ENCODE measurements at places on chromosomes 3 and 15.

DNA sequence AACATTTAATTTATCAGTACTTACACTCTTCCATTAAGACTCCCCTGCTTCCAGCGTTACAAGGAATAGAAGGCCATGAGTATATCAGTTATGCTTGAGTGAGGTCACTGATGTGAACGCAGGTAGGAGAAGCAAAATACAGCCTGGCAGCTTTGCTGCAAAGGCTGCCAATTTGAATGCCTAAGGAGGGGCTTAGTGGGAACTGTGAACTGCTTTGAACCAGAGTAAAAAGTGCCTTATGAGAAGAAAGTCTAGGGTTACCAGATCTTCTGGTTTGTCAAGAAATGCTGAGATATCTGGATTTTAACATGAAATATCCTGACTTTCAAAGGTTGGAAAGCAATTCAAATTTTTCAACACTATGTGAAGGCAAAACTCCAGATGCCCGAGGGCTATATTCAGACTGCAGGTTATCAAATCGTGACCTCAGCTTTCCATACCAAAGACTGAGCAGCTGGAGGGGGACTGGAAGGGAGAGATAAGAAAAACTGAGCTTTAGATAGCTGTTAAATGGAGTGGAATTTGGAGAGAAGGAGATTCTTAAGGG lies 446.3 kb upstream of the NECTIN3 start:
- DNase-seq = no peak

- no peak for DNase-seq
These were observed 59.0 kb upstream of the ACKR4 start for GRCh38 chr3:132538072-132538471.

GRCh38 chr3:30174357-30174756 lies 432.0 kb upstream of the TGFBR2 start:
- DNase-seq = no peak

- DNase-seq = no peak
These were observed 62.6 kb upstream of the SCN10A start for GRCh38 chr3:38878646-38879045.

DNA sequence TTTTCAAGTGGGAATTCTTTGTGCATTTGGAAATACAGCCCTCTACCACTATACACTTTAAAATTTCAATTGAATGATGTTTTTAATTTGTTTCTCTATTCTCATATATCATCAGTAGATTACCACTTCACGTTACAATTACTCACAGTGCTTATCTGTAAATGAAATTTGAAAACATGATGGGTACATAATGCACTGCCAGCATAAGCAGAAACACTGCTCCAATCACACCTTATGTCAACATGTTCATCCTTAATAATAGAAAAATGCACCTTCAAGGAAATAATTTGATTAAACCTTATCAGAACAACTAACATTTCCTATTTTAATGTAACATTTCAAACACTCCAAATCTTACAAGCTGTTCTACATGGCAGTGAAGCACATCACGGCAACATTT lies 718.4 kb downstream of the GBE1 start:
- DNase-seq = no peak

DNA sequence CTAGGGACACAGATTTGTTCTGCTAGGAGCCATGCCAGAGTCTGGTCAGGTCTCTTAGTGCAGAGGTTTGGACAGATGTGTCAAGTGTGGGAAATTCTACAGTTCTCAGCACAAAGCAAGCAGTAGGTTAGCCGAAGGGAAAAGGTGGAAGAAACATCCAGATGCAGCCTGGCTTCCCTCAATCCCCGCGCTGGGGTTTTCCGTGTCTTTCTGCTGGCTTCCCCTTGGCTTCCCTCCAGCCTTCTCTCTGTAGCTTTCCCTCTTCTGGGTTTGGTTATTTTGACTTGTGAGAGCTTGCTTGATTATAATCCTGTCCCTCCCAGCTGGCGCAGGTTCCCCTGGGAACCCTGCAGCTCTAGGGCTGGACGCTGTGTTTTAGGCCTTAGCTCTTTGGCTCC lies 4.1 kb downstream of the TF start:
- no peak for DNase-seq

DNA sequence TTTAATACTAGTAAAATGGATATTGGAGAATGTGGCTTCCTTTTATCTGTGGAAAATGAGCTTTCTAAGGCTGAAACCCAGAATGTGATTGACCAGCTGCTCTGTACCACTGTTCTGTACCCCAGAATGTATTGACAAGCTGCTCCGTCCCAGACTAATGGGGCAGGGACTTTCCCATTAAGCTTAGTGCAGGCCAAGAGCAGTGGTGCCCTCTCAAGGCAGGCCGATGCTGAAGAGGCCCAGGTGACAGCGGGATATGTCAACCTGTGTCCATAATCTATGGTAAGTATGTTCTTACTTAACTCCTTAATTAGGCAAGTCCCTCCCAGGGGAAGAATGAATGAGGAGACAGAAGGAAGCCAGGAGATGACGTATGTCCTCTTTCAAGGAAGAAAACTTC lies 31.1 kb downstream of the SGO1 start:
- no peak for DNase-seq

DNA sequence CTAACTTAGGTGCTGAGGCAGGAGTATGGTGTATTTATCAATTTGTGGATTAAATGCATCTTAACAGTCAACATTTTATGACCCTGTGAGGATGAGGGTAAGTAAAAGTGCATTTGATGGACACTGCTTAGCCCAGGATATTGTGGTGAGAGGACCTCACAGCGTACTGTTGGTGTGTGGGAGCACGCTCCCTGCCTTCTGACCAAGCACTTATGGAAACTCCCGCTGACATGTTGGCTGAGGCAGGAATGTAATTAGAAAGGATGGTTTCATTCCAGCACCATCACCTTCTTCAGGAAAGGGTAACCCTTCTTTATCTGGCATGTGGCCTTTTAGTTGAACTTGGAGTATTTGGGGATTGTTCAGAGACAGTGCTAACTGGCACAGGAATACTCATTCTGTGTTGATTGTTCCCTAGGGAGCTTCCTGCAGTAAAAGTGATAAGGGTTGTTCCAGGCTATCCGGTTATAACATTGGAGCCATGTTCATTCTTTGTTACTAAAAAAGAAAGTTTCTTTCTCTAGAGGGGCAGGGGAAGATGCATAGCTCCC lies 11.7 kb upstream of the FSTL1 start:
- DNase-seq = no peak

- no peak for DNase-seq
These were observed 189.9 kb upstream of the TSC22D2 start for GRCh38 chr3:150218236-150218635.

- no peak for DNase-seq
These were observed 15.7 kb downstream of the PDIA5 start for GRCh38 chr3:123082370-123083065.

DNA sequence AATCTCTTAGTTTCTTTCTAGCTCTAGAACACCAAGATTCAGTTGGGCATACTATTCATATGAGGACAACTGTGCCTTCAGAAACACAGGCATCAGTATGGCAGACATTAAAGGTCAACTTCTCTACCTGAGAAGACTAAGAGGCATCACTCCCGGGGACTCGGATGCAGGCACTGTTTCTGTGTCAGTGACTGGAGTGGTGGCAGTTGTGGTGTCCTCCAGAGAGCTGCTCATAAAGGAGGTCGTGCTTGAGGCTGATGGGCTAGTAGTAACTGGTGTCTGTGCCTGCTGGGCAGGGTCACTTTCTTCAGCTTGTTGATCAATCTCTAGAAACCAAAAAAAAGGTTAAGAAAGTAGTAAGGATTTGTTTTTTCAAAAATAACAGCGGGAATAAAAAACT lies 75.2 kb downstream of the FBXL22 start:
- no peak for DNase-seq

GRCh38 chr3:99896482-99896881 lies 78.8 kb downstream of the CMSS1 start:
- no peak for DNase-seq

DNA sequence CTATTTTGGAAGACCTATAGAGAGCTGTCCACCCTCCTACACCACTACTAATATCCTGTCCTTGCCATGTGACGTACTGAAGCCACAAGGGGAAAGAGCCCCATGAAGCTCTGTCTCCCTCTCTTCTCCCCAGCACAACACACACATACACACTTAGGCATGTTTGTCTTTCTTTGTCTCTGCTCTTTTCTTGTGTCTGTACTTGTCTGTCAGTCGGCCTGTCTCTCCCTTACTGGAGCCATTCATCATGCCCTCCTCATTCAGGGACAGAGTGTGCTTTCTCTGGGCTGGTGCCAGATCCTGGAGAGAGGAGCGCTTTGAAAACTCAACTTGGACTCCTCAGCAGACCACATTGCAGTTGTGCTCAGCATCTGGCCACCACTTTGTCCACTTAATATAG lies 47.6 kb downstream of the PSMD6 start:
- no peak for DNase-seq

DNA sequence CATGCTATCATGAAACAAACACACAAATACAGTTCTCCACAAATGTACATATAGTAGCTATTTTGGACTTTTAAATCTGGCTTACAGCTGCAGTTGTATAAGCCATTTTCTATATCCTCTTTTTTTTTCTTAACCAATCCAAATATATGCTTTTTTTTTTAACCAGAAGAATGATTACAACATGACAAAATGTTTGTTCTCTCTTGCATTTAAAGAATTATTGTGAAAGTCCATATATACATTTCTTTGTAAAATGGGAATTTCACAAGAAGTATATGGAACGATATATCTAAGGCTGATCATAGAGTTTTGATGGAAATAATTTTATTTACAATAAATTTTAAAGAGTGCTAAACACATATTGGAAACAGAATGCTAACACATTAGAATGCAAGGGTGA lies 95.6 kb downstream of the CD200R1L start:
- DNase-seq = no peak

DNA sequence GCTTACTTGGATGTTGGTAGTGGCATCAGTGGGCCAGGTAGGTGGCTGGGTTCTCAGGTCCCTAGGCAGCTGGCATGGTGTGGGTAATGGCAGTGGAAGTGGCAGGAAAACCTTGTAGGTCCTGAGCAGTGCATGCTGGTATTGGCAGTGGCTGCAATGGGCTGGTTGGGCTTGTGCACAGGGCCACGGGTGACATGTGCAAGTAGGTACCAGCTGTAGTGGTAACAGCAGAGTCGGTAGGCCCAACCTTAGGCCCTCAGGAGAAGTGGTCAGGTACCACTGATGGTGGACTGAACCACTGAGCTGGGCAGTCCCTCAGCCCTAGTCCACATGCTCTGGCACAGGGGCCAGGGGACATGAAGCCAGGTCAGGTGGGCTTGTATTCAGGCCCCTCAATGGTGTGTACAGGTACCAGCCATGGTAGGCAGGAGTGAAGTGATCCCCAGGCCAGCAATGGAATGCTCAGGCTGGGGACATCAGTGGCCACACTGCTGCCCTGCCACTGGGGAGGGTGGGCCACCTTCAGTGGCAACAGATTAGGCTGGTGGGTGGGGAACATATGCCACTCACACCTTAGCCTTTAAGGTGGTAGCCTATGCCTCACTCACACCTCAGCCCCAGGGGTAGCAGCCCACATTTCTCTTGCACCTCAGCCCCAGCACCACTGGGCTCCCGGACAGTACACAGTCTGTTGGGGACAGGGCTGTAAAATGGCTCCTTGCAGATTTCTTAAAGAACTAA lies 118.1 kb downstream of the LRRK1 start:
- no peak for DNase-seq

- DNase-seq = no peak
These were observed 62.3 kb downstream of the UBP1 start for GRCh38 chr3:33377931-33378330.

DNA sequence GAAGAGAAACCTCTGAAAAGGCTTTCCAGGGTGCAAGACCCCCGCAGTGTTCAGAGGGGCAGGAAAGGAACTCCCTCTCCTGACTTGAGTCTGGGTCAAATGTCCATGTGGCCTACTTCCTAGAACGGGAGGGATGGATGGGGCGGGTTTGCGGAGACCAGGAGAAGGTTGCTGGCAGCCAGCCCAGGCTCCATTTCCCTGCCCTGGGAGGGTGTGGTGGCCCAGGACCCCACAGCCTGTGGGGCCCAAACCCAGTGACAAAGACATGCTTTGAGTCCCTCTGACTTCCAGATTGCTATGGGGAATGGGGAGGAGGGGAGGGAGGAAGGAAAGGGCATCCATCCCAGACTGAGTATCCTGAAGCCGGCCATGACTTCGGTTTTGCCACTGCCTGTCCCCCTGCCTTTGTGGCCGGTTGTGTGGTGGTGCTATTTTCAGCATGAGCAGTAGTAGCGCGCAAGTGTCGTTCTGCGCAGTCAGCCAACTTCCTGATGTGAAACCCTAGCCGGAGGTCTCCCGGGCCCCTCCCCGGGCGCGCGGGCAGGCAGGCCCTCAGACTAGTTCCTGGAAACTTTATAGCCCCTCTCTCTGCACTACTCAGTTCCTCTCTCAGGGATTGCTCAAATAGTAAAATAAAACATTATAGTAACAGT lies 24.4 kb downstream of the MAGEF1 start:
- no peak for DNase-seq

DNA sequence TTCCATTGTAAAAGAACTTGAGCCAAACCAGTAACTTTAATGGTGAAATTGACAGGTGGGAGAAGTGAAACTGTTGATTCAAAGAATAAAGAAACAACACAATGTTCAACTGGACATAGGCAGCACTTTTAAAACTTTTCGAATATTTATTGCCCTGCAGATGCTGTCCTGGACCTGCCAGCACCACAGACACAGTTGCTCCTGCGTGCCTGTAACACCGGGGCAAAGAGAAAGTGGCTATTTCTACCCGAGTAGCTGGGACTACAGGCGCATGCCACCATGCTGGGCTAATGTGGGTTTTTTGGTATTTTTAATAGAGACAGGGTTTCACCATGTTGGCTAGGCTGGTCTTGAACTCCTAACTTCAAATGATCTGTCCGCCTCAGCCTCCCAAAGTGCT lies 7.4 kb downstream of the IL5RA start:
- DNase-seq = no peak

- no peak for DNase-seq
These were observed at the start of gene LOXL1 for GRCh38 chr15:73926219-73927002. Gene LOXL1, plus strand, starts transcription at chr15:73926462. Its CDS starts 322 bp downstream, at chr15:73926784.

DNA sequence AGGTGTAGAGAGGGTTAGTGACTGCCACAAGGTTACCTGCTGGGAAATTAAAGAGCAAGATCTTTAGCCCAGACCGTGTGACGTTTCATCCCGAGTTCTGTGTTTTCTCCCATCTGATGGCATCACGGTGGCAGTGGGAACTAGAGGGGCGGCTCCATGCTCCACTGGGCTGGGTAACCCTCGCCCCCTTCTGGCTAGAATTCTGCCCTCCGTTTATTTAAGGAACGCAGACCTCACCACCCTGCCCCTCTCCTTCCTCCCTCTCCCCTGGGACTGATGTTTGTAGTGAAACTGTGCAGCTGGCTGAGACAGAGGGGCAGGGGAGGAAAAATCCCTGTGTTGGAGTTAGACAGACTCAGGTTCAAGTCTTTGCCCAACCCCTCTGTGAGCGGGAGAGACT lies 65.6 kb downstream of the ITGA11 start:
- DNase-seq = no peak
